Stimulated activated CD8-positive, alpha-beta memory T cell treated with anti-CD3 and anti-CD28 coated beads, Interleukin-2, amount 100 ng/mL, for 1 hour (primary cell): ENCODE measurements at places on chromosomes 11 and 22.
A peak's percentile ranks its signal among the peaks of the same experiment; 100 is the strongest.

GRCh38 chr11:108524422-108524821 lies 26.2 kb upstream of the POGLUT3 start:
- no peak for DNase-seq

- DNase-seq, result no peak
Measured at GRCh38 chr11:15118431-15118830, 3.7 kb downstream of the INSC start.

DNA sequence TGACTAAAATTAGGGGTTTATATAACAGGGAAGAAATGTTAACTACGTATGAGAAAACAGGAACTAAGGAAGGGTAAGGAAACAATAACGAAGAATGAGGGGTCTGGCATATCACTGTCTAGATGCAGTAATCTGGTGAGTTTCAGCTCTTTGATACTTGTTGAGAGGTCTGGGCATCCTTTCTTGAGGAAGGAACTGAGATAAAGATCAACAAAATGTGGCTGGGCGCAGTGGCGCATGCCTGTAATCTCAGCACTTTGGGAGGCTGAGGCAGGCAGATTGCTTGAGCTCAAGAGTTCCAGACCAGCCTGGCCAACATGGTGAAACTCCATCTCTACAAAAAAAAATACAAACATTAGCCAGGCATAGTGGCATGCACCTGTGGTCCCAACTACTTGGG lies 2.7 kb downstream of the DCDC1 start:
- no peak for DNase-seq

DNA sequence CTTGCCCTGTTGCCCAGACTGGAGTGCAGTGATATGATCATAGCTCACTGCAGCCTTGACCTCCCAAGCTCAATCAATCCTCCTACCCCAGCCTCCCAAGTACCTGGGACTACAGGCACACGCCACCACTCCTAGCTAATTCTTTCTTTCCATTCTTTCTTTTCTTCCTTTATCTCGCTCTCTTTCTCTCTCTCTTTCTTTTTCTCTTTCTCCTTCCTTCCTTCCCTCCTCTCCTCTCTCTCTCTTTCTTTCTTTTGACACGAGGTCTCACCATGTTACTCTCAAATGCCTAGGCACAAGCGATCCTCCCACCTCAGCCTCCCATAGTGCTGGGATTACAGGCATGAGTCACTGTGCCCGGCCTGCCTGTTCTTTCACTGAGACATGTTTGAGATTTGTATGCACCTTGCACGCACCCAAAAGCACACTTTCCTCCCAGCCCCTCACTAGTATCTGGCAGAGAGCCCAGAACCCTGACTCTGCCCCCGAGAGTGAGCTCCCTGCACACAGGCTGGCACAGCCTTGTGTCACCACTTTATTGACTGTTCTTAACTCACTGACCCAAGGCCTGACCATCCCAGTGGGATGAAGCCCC lies 56.8 kb downstream of the CD6 start:
- DNase-seq, result peak; percentile 33

GRCh38 chr11:73236205-73236765 lies 18.2 kb downstream of the P2RY2 start:
- DNase-seq, result no peak

GRCh38 chr11:13905137-13905781 lies 57.3 kb upstream of the SPON1 start:
- DNase-seq, result no peak

DNA sequence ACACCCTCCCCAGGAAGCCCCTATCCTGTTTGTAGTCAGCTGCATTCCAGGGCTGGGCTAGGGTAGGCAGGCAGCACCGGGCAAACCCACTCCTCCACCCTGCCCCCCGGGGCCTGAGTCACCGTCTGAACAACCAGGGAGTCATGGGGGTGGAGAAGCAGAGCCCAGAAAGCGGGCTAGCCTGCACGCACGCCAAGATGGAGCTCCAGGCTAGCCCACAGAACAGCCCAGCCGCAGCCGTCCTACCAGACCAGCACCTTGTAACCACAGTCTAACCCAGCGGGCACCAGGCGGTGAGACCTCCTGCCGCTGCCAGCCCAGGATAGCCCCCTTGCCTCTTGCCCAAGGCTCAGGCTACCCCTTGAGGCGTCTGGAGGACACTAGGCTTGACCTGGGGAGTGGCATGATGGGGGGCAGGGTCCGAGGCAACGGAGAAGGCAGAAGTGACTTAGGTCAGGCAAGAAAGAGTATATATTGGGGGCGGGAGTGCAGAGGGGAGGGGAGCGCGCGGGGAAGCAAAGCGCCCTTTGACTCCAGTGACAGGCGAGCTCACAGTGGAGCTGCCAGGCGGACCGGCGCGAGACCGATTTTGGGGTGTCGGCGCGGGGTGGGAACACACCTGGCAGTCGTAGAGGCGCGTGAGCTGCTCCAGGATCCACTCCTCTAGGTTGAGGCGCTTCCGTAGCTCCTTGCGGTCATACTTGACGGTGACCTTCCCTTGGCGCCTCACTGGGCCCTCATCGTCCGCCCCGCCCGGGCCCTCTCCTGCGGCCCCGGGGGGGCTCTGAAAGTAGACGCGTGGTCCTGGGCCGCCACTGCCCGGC lies 734 bp downstream of the PPP1R14B start:
- DNase-seq, result no peak

GRCh38 chr11:62905927-62906531 lies 15.1 kb downstream of the CHRM1 start:
- DNase-seq, result peak; percentile 62

- DNase-seq, result no peak
Measured at GRCh38 chr11:134740590-134741261, 328.7 kb upstream of the B3GAT1 start.

- DNase-seq, result no peak
Measured at GRCh38 chr11:31628111-31628510, 118.5 kb downstream of the ELP4 start.

GRCh38 chr11:124346311-124346955 lies 26.4 kb upstream of the OR8D2 start:
- DNase-seq, result no peak

DNA sequence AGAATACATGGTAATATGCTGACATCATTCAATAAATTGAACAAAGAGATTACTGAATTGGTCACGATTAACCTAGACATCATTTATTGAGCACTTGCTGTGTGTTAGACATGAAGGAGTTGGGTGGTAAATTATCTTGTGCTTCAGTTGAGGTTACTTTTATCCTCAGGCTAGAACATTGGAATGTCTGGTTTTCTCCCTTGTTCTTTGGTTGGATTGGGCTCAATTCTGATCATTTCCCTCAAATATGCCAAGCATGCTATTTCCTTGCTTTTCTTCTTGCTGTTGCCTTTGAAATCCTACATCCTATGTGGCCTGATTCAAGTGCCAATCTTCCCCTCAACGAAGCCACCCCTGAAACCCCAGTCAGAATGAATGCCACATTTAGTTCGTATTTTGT lies 65.8 kb downstream of the DEUP1 start:
- no peak for DNase-seq

- no peak for DNase-seq
Measured at GRCh38 chr11:116640641-116641402, 132.0 kb downstream of the BUD13 start.

GRCh38 chr11:117478926-117479325 lies 151.3 kb downstream of the CEP164 start:
- DNase-seq, result no peak

DNA sequence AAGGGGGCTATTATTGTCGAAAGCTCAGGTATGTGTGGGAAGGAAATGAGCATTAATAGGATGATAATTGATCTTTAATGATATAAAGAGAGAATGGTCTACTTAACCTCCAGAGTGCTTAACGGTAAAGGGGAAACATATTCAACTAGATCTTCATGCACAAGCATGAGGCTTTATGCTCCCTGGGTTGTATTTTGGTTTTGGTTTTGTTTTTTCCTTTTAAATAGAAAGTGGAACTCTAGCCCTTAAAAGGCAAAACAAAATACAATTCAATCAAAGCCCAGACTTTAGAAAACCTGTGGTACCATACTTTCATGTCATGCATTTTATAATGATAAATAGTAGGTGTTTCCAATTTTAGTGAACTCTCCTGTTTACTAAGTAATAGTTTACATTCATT lies 622.7 kb downstream of the METTL15 start:
- DNase-seq, result no peak

DNA sequence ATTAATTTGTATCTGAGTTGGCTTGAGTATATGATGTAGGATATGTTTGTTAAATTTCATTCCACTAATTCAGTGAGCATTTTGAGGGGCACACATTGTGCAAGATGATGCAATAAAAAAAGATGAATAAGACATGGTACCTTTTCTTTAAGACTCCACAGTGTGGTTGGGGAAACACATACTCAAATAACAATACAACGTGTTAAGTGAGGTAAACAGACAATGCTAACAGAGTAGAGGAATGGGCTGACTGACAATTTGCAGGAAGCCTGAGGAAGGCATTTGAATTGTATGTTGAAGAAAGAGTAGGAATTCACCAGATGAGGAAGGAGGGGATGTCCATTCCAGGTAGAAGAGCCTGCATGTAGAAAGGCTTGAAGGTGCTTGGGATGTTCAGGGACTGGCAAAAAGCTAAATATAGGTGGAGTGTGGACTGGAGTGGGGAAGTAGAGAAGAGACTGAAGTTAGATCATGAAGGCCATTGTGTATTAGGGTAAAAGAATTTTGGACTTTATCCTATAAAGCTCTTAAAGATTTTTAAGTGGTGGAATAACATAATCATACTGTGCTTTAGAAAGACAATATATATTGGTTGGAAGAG lies 6.8 kb downstream of the RNF169 start:
- DNase-seq, result no peak

DNA sequence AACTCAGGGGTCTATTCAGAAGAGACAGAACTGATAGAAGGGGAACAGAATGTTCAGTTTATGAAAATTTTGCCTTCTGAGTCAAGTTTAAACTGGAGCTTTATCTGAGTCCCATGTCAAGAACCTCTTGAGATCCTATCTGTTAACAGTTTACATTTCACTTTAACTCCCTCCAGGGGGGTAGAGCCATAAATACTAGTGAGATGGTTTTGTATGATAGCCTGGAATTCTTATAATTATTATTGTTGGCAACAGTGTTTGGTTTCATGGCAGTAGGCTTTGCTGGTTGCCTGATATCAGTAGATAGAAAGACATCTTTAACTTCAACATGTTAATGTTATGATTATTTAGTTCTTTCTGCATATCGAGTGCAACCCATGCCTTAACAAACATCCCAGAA lies 498.5 kb downstream of the INSC start:
- DNase-seq, result no peak

- no peak for DNase-seq
Measured at GRCh38 chr22:30224161-30224857, 22.2 kb downstream of the LIF start.

- no peak for DNase-seq
Measured at GRCh38 chr11:129148487-129148886, 43.6 kb downstream of the ARHGAP32 start.

GRCh38 chr11:43687120-43687791 lies 6.7 kb downstream of the HSD17B12 start:
- no peak for DNase-seq

DNA sequence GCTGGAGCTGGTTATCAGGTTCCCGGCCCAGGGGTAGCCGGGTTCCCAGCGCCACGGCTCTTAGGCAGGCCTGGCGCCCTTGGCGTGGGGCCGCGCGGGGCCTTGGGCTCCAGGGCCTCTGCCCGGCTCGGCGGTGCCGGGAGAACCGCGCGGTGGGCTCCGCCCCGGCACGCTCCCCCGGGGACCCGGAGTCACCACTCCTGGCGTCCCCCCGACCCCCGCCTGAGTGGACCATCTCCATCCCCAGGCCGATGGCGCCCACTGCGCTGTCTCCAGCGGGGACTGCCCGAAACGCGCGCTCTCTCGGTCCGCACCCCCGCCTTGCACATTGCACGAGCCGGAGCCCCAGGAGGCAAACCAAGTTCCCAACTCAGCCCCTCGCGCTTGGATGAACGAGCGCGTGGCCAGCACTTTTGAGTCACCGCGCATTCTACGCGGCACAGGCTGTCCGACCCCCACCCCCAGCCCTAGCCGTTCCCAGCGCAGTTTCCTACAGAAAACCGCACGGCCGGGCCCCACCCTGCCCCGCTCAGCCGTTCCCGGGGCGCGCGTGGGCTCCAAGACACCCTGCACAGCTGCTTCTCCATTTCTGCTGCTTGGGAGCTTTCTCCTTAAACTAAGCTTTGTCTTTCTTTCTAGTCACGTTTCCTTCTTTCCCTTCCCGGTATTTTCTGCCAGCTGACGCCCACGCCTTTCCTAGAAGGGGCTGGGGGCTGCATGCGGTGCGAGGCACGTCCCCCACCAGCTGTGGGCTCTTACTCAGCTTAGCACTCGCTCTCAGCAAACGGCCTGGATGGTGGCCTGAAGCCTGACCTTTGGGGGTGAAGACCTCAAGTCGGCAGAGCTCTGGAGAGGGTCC lies 650 bp upstream of the CHID1 start:
- peak; percentile 16 for DNase-seq

DNA sequence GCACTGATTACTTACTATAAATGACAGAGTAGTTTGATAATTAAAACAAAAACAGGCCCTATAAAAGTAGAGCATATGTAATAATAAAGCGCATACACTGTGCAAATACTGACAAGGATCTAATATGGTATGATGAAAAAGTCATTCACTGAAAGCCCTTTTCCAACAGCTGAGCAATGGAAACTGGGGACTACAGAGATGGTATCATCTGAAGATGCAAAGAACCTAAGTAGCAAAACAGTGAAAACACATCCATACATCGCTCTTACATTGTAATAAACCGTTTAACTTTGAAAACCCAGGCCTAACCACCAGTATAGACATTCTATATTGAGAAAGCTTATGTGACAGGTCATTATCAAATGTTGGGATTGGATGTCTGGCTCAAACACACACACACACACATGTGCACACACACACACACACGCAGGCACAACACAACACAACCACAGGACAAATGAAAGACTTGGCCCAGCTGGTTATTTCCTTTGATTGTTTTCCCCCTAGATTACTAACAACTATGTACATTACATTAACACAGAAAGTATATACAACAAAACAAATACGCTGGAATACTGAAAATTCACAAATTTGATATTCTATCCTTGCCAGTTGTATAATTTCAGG lies 119.5 kb downstream of the APOL5 start:
- DNase-seq, result no peak
